Activated naive CD4-positive, alpha-beta T cell (primary cell): ENCODE measurements at places on chromosomes 4 and X.

- DNase-seq, result no peak
Observed at GRCh38 chr4:27278615-27279375, 418.2 kb downstream of the STIM2 start.

- peak; percentile 41 for DNase-seq
Observed at GRCh38 chrX:135295238-135295943, 13.9 kb upstream of the ETDC start.

DNA sequence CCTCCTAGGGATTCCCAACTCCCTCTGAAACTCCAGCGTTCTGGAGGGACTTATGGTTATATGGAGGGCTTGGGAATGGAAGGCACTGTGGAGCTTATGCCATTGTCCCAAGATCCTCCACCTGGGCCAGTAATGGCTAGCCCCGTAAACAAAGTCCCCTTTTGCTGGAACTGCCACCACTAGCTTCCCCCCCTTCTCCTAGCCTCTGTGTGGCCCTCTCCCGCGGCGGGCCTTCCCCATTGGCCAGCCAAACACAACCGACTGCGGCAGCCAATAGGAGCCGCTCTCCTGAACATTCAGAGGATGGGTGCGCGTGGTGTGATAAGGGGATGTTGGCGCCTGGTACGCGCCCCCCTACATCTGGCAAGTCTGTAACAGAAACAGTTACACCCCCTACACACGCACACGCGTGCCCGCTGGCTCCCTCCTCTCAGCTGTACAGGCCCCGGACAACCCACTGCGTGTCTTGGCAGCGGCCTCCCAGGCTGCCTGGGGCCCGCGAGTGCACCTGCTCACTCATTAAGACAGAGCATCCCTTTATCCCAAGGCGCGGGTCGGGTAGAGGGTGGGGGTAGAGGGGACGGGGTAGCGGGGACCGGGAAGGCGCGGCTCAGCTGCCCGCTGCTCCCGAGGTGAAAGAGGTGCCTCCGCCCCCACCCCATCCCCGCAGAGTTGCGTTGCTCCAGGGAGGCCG lies 863 bp upstream of the RAB33A start:
- DNase-seq, result peak; percentile 6

DNA sequence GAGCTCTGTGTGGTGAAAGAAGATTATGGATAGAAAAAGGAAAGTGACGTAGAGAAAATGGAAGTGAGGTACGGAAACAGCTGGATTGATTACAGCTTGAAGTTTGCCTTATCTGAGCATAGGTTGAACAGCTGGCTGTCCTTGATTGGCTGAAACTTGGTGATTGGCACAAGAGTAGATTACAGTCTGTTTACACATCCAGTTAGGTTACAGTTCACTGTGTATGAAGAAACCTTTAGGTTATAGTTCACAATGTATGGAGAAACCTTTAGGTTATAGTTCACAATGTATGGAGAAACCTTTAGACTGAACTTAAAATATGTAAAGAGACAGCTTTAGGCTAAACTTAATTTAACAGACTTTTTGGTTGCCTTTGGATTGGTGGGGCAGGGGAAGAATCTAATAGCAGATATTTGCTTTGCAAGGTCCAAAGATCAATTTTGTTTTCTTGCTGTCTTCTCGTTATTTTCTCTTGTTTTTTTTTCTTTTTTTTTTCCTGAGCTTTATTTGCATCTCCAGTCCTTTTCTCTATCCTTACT lies 15.6 kb upstream of the ART3 start:
- no peak for DNase-seq

- no peak for DNase-seq
Observed at GRCh38 chrX:114344756-114345349, 239.0 kb upstream of the HTR2C start.
